Activated CD4-positive, alpha-beta memory T cell treated with anti-CD3 and anti-CD28 coated beads for 36 hours (primary cell): ENCODE measurements at places on chromosomes 2 and 18.

- DNase-seq: no peak
These were observed 5.3 kb downstream of the CD8A start for GRCh38 chr2:86785456-86785855.

GRCh38 chr18:62771494-62772270 is 56.3 kb downstream of the PHLPP1 start:
- DNase-seq: no peak

- DNase-seq: no peak
These were observed 293.0 kb downstream of the RDH14 start for GRCh38 chr2:18267501-18267900.

- DNase-seq: no peak
These were observed 73.8 kb downstream of the TANC1 start for GRCh38 chr2:159042115-159042850.

DNA sequence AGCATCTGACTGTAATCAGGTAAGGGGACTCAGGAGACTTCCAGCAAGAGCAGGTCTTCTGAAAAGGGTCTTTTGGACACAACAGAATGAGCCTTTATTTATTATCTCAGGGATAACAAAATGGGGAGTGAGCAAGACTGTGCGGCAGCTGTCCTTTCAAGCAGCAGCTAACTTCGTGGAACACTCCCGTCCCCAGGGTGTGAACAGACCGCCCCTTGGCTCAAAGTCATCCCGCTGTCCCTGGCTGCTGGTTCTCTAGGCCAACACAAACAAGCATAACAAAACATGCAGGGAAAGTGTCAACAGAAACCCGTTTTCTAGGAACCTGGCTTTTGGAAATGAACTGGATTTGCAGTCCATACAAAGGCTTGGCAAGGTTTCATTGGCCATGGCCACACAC is 787.9 kb upstream of the FANCL start:
- DNase-seq: no peak
